Stimulated activated CD8-positive, alpha-beta memory T cell treated with anti-CD3 and anti-CD28 coated beads, Interleukin-4, amount 100 ng/mL, for 4 hours (primary cell): ENCODE measurements at places on chromosomes 3 and 15.

- no peak for DNase-seq
Observed at GRCh38 chr3:17133632-17134545, 249.1 kb downstream of the PLCL2 start.

GRCh38 chr3:69008980-69009379, 4.5 kb downstream of the EOGT start:
- no peak for DNase-seq

GRCh38 chr15:63531586-63531985, 27.2 kb downstream of the USP3 start:
- DNase-seq: no peak

DNA sequence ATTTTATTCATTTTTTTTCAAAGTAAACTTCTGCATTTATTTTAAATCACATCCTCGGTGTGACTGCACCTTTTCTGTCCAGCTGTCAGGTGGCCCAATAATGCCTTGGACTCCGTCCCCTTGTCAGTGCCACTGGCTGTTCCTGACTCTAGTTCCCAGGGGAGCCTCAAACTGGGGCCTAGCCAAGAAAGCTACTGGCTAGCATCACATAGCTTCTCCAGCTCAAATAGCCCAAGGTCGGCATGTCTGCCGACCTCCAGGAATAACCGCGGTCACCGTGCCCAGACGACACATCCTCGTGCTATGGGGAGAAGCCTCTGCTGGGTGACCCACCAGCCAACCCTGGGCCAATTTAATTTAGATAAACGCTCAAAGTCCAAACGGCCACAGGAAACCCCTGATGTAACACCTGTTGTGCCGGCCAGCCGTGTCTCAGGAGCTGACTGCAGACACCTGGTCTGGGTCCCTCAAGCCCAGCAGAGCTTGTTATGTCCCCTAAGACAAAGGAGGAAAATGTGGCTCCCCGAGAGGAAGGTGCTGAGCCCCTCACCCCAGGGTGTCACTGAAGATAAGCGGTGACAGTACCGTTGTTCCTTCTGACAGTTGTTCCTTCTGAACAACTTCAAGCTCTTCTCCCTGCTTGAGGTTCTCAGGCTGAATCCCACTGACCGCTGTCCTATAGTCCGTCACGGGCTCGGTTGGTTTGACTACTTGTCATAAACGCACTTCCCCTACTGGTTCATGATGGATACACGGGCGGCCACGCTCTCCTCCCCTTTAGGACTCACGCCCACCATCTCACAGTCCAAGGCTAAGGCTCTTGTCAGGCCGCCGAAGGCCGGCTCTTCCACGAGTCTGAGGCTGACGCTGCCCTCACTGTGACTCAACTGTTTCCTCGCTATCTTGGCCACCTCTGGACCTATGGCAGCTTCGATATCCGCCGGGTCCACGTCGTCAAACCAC, 126.2 kb downstream of the KLF13 start:
- no peak for DNase-seq

- DNase-seq: no peak
Observed at GRCh38 chr15:49044002-49044401, 2.2 kb downstream of the SECISBP2L start.

GRCh38 chr15:29676961-29677402, 145.3 kb downstream of the TJP1 start:
- no peak for DNase-seq

DNA sequence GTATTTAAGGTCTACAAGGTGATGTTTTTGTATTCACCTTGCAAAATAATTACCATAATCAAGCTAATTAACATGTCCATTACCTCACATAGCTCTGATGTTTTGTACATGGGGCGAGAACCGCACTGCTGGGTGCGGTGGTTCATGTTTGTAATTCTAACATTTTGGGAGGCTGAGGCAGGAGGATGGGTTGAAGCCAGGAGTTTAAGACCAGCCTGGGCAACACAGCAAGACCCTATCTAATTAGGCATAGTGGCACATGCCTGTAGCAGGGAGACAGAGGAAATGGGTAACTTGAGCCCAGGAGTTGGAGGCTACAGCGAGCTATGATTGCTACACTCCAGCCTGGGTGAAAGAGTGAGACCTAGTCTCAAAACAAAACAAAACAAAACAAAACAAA, 248.2 kb upstream of the NSMCE3 start:
- no peak for DNase-seq

GRCh38 chr3:85652360-85652759, 693.6 kb downstream of the CADM2 start:
- DNase-seq: no peak
